ENCODE measurements at places on chromosomes 3 and 15. TPM values are rescaled to one million over a fixed set of nuclear protein-coding genes. Genes with fewer than 3 reads are reported as not detected.

- DNase-seq, result no peak
Observed at GRCh38 chr3:52983336-52983807, 62.5 kb downstream of the SFMBT1 start.

HTR3E gene
- not detected for total RNA-seq

- no peak for DNase-seq
Observed at GRCh38 chr15:94263341-94264273, 32.2 kb downstream of the MCTP2 start.

CCR3 gene
- total RNA-seq, result not detected

RHOV gene
- 82.0 TPM for total RNA-seq

GPR27 gene
- total RNA-seq, result 3.7 TPM

- no peak for DNase-seq
Observed at GRCh38 chr3:24678421-24678865, 183.8 kb upstream of the THRB start.

DNA sequence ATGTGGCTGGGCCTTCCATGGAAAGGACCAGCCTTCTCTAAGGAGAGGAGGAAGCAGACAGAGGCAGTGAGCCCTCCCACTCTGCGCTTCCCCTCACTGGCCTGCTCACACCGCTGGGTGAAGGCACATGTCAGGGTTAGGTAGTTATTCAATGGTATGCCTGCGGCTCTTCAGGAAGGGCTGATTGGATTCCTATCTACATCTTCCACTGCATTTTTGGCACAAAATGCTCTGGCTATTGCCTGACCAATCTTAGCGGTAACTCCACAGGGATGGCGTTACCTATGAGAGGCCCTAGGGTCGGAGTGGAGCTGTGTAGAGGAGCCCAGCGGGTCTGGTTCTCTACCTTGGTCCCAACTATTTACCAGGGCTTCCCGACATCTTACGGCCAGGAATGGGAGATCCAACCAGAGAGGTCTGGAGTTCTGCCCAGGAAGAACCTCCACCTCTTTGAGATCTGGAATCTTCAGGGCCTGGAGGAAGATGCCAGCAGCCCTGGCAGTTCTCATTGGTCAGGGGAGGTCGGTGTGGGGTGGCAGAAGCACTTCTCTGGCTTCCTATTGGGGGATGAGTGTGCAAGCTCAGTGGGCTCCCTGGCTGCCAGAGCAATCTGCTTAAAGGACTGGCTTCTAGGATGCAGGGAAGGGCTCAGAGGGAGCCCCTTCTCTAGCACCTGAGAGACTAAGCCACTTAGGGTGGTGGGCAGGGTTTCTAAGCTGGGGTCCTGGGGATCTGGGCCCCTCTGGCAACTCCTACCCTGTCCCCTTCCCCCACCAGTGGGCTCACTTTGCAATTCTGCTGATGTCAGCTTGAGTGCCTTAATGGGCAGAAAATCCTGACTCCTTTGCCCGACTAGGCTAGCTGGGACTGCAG is 24.3 kb downstream of the SNX33 start:
- no peak for DNase-seq

DNA sequence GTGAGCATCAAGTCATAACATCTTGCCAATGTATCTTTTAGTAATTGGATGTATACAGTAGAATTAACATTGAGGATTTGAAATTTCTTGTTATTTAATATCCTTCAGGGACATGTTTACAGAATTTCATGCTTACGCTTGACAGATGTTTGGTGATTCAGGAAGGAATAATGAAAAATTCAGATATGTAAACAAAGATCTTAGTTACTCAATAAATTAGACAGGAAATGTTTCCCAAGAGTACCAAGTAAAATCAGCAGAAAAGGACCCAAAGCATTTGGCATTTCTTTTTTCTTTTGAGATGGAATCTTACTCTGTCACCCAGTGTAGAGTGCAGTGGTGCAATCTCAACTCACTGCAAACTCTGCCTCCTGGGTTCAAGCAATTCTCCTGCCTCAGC is 4.7 kb upstream of the COL6A5 start:
- DNase-seq, result no peak

DNA sequence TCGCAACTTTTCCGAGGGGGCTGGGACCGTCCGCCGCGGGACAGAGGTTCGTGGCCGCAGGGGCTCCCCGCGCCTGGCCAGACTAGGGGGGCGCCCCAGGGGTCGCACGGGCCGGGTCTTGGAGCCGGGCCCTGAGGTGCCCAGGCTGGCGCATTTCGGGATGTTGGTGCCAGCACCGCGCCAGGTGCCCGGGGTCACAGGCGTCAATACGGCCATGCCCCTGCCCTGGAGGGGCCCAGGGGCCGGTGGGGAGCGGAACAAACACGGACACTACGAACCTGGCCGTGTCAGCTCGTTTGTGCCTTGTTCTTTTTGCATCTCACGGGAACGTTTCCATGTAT is 366 bp downstream of the TM6SF1 start:
- no peak for DNase-seq

Measured in suprapubic skin (tissue), 4 donors.